ENCODE measurements at places on chromosomes 6 and 20.

GRCh38 chr20:5918856-5919625 is 31.3 kb downstream of the TRMT6 start:
- DNase-seq: no peak

DNA sequence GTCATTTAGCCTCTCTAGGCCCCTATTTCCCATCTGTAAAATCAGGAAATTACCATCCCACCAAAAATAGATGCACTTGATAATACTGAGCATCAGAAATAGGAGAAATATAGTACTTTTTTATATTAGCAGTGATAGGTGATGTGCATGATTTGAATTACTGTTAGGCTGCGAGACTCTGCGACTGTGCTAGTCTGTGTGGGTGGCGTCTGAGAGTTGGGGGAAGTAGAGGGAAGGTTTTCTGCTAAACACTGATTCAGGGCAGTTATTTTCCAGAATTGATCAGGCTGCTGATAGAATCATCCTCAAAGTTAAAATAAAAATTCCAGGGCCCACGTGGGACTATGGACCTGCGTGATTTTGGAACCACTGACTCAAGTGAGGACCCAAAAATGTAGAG is 60.4 kb upstream of the ARMH2 start:
- DNase-seq: no peak

DNA sequence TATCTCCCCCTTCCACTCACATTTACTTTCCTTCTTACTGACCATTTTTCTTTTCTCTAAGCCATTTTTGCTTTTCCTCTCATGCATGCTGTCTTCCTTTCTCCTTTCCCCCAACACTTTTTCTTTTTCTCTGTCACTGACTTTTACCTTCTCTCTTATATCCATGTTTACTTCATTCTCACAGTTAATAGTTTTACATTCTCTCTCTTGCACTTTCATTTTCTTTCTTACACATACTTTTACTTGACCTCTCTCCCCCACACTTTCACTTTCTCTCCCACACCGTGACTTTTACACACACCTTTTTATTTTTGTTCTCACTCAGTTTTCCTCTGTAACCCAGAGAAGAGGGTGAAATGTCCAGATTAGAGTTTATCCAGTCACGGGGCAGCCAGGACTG is 636.3 kb downstream of the PTPRT start:
- DNase-seq: no peak

DNA sequence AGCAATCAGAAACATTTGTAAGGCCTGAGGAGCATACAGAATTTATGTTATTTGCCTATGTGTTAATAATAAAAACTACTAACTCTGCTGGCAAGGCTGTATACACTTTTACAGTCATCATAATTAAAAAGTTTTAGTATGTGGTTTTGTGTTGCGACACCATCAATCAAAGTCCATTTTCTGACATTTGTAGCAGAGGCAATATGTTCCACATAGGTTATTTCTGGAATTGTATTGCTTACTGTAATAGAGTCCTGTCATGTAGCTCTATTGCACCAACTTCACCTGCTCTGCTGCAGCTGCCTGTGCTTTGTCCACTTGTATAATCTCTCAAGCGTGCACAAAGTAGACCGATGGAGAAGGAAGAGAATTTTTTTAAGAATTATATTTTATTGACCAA is 501.8 kb downstream of the HACE1 start:
- DNase-seq: no peak

DNA sequence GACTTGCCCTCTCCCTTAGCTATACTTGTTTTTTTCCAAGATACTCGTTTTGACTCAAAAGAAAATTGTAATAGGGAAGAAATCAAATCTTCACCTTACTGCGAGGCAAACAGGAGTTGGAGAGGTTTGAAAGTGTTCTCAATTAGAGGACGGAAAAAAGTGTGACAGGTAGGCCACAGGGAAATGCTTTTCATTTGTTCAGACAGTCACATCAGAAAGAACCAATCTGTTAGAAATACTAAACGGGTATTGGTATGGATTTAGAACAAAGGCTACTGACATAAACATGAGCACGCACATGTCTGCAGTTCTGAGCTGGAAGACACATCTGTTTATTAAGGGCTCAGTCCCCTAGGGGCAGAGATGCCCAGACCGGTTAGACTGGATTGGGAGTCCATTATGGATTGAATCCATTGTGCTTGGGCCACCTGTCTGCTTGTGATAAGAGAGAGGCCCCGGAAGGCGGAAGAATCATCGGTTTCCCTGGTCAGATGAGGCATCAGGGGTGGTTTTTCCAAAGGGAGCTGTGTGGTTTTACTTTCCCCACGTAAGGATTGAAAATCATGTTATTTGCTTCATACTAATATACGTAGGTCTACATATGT is 220.9 kb upstream of the MYLIP start:
- no peak for DNase-seq

All from activated CD8-positive, alpha-beta memory T cell treated with anti-CD3 and anti-CD28 coated beads, Interleukin-2, amount 50 U/mL, for 48 hours (primary cell).